ENCODE measurements at places on chromosomes 3 and 15.

DNA sequence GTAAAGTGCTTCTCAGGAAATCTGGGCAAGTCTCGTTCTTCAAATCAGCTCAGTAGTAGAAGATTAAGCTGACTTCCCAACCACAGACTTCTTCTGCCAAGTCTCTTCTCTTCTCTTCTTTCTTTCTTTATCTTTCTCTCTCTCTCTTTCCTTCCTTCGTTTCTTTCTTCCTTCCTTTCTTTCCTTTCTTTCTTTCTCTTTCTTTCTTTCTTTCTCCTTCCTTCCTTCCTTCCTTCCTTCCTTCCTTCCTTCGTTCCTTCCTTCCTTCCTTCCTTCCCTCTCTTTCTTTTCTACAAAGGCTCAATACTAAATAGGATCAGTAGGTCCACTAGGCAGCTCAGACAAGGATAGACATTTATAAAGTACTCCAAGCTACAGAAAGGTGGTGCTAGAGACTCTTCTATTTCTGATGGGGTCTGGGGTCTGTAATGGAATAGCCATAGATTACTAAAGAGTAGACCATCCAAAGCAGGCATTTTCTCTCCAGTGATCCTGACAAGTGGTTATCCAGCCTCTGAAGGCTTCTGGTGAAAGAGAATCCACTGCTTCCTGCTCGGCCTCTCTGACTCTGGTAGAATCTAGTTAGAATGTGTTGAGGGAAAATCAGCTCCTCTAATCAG lies 100.8 kb downstream of the TPRG1 start:
- no peak for DNase-seq

DNA sequence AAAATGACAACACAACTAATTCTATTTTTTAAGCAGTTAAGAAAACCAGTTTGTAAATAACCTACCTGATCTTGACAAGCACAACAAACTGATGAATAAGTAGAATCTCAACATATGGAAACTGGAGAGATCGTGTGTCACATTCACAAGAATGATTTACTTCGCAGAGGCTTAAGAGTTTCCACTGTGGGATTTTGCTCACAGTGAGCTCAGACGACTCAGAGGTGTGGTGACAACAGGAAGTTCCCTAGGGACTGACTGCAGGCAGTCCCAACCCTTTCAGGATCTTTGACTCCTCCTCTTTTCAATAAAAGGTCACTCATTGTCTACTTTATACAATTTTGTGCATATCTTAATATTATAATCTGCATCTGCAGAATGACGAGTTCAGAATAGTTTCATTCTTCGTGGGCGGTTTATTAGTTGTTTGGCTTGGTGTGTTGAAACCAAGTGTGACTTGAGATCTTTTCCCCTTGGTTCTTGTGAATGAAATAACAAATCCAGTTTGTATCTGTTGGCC lies at the start of gene LIPH:
LIPH (minus strand) TSS at position 231 of the 520 bp plus-strand sequence; CDS start at position 114, 117 bp downstream.
- DNase-seq = no peak

GRCh38 chr3:78268716-78269668 lies 1229.1 kb downstream of the ROBO2 start:
- no peak for DNase-seq

DNA sequence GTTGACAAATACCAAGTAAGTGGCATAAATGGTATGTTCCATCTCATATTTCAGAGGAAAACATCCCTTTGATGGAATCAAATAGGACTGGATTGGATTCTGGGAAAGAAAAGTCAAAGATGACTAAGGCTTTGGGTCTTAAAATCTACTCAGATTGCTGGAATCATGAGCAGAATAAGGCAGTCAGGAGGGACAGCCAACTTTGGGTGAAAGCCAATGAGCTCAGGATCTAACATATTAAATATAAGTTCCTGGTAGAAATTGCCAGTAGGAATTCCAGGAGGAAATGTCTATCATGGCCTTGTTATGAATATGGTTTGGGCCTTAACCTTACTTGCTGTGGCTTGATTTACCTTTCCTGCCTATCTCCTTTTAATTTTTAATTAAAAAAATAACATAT lies 55.3 kb downstream of the ISL2 start:
- no peak for DNase-seq

GRCh38 chr3:60010781-60011180 lies 961.0 kb upstream of the CFAP20DC start:
- no peak for DNase-seq

DNA sequence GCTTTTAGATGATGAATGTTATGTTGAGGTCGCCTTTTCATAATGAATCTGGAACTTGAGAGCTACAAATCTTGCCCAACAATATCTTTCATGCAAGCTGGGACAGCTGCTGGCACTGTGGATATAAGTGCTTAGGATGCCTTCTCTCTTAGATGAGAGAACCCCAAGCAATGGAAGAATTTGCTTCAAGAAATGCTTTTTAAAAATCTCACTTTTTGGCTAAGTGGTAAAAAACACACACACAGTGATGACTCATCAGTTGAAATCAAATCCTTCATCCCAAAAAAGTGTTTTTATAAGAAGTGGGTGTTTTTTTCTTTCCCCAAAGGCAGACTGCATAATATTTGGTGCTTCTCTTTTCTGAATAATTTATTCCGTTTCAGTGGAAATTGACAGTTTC lies 38.4 kb upstream of the GALNT15 start:
- DNase-seq = no peak

- no peak for DNase-seq
These were observed 94.3 kb upstream of the CHMP2B start for GRCh38 chr3:87132801-87133200.

DNA sequence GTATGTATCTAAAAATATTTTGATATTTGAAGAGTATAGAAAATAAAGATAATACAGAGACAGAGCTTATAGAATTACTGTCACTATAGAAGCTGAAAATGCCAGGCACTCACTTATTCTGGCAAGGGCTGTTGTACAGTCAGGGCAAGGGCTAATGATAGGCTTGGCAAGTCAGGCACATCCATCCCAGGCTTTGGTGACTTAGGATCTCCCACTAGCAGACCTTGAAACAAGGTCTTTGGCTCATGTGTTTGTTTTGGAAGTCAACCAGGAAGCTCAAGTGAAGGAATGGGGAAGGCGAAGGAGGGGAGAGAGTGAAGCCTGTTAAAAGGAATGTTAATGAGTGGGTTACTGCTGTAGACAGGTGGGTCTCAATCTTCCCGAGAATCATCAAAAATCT lies 199.1 kb upstream of the SUCLG2 start:
- no peak for DNase-seq
